ENCODE measurements at places on chromosomes 11 and 22.

DNA sequence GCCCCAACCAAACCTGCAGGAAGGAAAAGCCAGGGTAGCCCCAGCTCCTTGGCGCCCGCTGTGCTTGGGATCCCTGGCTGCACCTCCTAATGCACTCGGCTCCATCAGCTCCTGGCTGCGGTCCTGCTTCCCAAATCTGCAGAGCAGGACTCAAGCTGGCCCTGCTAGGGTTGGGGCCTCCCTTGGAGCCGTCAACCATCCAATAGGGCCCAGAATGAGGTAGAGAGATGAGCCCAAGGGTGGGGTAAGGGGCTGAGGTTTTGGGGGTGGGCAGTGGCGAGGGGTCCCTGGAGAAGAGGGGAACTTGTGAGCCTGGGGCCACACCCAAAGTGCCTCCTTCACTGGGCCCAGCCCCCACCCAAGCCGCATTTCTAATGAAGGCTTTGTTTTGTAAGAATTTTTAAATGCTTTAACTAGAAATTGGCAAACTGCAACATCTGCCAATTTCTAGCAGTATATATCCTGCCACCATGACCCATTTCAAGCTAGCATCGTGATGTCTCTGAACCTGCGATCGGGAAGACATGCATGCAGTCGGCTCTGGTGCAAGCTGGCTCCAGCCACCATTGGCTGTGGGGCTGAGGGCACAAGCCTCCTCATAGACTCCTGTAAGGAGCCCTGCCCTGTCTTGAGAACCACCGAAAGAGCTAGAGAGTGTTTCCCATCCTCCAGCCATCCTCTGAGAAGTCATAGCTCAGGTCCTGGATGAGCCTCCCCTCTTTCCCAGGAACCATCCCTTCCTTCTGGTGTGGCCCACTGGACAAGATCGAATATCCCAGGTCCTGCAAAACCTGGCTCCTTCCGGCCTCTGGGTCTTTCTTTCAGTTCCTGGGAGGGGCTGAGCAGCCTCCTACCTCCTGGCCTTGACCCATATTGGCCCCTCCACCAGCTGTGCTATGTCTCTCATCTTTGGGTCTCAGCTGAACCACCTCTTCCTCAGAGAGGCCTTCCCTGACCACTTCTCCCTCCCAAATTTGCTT, 15.5 kb downstream of the C1QTNF6 start:
- DNase-seq, result no peak

DNA sequence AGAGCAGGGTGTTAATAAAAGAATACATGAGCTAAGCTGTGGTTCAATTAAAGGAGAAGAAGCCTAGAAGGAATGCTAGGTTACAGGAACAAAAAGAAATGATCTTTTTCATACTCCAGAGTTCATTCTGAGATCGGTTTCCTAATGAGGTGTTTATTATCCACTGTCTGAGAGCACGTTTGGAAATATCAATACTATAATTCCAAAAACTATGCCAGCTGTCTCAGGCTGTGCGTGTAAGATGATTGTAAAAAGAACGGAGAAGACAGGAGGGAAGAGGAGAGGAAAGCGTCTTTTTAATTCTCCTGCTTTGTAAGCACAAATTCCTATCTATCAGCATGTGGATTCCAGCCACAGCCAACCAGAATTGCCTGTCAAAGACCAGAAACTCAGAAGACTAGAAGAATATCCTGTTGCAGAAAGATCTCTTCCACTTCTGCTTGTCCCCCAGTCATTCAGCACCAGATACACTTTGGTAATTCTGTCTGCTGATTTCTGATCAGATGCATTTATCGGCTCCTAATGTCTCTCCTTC, 25.7 kb downstream of the APOL5 start:
- DNase-seq, result no peak

DNA sequence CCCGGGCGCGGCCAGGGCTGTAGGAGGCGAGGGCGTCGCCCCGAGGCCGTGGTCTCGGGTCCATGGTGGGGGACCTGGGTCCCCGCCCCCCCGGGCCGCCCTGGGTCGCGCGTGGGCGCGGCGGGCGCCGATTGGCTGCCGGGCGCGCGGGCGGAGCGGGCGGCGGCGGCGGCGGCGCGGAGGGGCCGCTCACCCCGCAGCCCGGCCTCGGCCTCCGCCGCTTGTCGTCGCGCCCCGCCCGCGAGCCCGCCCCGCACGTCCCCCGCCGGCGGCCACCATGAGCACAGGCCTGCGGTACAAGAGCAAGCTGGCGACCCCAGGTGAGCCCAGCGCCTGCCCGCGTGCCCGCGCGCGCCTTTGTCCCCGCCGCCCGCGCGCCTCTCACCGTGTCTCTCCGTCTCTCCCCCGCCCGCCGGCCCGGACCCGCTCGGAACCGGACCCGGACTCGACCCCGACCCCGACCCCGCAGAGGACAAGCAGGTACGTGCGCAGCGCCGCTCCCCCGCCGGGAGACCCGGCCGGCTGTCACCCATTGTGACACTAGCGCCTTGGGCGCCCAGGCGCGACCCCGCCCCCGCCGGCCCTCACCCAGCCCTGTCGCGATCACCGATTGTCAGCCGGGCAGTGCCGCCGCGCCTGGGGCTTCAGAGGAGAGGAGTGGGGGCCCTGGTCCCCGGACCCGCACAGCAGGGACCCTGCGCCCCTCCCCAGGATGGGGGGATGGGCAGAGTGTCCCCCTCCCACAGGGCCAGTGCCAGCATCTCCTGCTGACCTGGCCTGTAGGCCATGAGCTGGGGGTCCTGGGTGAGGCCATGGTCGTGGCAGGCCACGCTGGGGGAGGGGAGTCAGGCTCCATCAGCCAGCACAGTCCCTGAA, at the start of gene SEPTIN5:
Gene SEPTIN5 (plus strand): TSS at position 192 of the 876 bp plus-strand sequence. CDS start 86 bp downstream, at position 278.
- no peak for DNase-seq

DNA sequence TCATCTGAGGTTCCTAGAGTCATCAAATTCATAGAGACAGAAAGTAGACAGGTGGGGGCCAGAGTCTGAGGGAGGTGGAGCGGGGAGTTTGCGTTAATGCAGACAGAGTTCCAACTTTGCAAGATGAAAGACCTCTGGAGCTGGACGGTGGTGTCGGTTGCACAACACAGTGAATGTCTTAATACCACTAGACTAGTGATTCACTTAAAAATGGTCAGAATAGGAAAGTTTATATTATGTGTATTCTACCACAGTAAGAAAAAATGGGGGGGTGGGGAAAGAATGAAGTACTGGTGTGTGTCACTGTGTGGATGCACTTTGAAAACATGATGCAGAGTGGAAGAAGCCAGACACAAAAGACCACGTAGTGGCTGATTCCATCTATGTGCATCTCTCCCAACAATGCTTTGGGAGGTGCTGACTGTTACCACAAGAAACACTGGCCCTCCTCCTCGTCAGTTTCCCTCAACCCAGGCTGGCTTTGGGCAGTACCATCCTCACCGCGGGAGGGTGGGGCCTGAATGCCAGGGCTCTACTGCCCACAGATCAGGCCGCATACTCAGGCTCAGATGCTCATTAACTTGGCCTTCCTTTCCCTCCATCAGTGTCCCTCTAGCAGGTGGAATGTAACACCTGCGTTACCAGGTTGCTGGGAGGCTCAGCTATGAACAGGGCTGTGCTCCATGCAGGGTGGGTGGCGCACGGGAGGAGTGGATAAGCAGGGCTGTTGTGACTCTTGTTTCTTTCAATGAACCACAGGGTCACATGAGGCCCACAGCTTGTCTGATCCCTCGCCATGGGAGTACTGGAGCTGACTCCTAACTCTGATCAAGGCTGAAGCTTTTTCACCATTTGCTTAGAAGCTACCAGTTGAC, 297.0 kb downstream of the CTTN start:
- DNase-seq, result no peak

DNA sequence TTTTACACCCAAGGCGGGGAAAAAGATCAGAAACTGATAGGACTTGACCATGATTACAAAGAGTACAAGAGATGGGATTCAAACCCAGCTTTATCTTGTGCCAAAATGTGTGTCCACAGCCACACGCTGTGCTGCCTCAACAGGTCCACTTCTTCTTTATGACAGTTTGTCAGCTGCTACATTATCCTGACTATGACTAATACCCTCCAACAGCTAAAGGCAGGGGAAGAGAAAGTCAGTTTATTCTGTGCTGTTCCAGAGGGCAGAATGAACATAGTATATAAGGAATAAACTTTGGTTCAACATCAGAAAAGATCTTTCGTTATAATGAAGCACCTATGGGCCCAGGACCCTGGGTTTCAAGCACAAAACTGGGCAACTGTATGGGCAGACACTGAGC, 668.2 kb upstream of the TENM4 start:
- DNase-seq, result no peak

DNA sequence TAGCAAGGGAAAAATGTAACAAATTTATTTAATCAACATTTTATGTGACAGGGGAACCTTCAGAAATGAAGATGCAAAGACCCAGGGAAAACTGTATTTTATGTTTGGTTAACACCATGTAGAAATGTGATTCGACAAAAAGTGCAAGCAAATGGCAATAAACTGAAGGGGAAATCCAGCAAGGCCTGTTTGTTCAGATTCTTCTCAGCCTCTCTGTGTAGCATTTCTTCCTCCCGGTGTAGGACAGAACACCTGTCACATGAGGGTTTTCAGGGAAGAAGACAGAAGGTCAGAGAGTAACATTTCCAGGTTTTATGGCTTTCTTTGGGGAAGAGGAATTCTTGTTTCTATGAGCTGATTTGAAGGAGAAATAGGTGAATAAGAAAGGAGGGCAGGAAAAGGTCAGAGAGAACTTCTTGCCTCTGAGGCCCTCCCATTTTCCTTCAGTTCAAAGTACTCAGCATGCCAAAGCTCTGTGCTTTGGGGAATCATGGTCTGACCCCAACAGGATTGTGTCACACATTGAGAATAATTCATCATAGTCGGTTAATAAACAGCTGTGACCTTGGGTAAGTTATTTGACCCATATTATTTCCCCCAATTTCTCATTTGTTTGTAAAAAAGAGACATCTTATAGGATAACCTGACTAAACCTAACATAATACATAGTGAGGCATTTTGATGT, 45.5 kb upstream of the ME3 start:
- no peak for DNase-seq

DNA sequence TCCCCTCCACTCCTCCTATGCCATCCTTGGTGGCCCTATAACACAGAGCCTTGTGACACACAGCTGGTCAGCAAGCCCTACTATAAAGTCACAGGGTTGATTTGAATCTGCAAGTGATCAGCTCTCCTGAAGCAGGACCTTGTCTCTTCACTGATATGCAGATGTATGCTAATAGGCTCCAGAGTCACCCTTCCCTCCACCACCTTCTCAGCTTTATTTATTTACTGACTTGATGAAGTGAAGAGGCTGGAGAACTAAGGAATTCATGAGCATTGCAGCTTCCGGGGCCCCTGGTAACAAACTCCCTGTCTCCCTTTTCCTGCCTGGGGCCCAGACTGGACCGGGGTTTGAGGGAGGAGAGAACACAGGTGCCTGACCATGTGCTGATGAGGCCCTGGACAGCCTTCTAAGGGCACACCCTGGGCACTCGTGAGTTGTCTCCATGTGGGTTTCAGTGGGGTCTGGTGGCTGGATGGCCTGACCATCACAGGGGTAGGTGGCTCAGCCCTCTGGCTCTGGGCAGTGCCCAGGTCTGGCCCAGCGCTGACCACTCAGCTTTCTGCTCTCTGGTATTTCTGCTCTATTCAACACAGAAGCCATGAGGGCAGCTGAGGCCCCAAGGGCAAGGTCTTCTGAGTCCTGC, 307.5 kb downstream of the NTM start:
- DNase-seq, result no peak

- no peak for DNase-seq
Observed at GRCh38 chr22:23574371-23574811, 5.7 kb downstream of the IGLL1 start.

DNA sequence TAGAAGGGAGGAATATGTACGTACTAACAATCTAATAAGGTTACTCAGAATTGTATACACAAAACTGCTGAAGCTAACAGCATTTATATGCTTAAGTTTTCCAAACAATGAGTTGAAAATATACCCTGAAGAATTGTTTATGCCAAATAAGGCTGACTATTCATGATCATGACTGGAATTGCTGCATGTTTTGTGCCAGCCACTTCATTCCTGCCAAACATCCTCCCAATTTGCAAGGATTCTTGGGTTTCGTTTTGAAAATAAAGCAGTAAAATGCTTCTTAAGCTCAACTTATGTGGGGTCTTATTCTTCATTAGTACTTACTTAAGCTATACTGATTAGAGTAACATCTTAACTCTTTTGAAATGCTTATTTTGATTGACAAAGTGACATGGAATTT, 149.0 kb downstream of the SPON1 start:
- no peak for DNase-seq

GRCh38 chr11:106733635-106734034, 284.6 kb downstream of the GUCY1A2 start:
- no peak for DNase-seq

- DNase-seq, result no peak
Observed at GRCh38 chr11:35458846-35459245, 39.5 kb upstream of the SLC1A2 start.

- DNase-seq, result peak; percentile 47
Observed at GRCh38 chr22:39416319-39416718, 16.7 kb downstream of the TAB1 start.

- DNase-seq, result no peak
Observed at GRCh38 chr11:27296497-27296896, 66.5 kb downstream of the CCDC34 start.

DNA sequence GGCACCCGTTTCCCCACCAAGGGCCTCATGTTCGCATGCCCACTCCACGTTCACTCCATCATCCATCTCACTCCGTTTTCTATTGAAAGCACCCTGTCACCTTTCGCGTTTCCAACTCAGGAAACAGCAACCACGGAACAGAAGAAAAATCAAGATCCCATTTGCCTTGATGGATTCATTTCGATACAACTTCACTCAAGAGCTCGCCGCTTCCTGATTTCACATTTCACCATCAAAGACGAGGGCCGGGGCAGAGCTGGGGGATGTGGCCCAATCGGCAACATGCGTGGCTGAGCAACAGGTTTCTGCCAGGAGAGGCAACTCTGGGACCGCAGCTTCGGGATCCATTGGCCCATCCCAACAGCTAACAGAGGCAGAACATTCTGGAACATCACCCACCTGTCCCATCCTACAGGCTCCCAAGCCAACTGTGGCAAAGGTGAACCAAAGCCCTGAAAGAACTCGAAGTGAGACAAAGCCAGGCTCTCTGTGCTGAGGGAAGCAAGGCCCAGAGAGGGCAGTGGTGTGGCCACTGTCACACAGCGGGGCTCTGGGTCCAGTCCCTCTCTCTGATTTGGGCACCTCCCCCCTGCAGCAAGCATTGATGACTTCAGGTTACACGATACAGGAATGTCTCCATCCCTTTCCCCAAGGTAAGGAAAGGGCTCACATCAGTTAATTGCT, 36.2 kb upstream of the CD5 start:
- peak; percentile 60 for DNase-seq

DNA sequence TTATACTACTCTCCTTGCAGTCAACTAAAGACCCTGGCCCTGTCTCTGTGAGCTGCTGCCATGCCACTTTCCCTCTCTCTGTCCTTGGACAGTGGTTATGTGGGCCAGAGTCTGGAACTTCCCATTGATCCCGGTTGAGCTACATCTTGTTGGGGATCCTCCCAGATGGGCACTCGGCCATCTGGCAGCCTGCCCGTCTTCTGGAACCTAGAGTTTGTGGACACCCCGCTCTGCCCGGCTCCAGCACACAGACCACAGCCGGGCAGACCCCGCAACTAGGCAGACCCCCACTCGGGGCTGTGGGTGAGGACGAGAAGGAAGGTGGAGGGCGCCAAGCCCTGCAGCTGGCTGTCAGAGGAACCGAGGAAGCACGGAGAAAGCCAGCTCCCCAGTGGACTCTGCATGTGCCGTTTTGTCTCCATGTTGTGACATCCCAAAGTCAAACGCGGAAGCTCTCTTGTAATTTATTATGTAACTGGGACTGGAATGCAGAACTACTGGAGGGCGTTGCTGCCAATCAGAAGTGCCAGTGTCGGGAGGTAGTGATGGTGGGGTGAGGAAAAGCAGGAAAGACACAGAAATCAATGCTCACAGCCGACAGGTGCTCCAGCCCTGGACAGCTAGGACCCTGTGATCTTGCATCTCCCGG, 207.7 kb downstream of the CEP164 start:
- no peak for DNase-seq

Measured in CD4-positive, alpha-beta T cell treated with Interleukin-6 for 4 hours (primary cell).